ENCODE measurements at places on chromosomes 3 and 15.

DNA sequence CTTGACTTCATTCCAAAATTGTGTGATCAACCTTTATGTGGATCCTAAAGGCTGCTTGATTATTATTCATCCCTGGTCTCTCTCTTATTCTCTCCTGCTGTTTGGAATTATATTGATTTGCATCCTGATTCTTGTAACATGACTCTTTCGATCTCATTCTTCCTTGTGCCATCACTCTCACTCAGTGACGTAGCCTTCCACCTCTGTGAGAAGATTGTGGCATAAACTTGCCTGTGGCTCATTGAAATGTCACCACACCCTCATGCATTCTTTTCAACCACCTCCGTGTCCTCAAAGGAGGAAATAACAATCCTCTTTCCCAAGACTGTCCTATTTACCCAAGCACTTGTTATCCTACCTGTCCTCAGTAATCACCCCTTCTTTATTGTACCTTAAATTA is 41.3 kb upstream of the GCNT3 start:
- no peak for DNase-seq

DNA sequence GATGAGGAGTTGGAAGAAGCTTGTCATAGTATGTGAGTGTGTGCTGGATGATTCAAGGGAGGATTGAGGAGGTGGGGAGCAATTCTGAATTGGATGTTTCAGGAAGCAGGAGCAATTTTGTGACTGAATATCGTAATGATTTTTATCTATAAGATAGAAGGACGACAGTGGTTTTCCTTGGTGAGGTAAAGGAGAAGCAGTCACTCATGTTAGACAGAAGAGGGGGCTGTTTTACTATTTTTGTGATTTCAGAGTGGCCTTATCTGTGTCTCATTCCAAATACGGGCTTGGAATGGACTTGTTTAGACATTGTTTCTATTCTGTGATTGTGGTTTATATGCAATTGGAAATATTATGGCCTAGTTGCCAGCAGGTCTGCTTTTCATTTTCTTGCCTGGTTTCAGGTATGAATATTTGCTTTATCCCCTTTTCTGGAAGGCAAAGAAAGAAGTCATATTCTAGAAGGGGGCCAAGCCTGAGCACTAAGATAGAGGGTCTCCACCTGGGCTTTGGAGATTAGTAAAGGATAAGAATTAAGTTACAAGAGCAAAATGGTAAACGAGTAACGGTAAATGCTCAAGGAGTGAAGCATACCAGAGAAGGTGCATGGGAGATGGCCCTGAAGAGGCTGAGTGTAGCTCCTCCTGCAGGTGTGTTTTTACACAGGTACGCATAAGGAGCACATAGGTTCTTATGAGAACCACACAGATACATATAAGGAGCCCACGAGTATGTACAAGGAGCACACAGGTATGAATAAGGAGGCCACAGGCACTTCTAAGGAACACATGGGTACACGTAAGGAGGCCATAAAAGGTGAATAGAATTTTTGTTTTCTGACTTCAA is 124.6 kb upstream of the KCNAB1 start:
- DNase-seq, result no peak

DNA sequence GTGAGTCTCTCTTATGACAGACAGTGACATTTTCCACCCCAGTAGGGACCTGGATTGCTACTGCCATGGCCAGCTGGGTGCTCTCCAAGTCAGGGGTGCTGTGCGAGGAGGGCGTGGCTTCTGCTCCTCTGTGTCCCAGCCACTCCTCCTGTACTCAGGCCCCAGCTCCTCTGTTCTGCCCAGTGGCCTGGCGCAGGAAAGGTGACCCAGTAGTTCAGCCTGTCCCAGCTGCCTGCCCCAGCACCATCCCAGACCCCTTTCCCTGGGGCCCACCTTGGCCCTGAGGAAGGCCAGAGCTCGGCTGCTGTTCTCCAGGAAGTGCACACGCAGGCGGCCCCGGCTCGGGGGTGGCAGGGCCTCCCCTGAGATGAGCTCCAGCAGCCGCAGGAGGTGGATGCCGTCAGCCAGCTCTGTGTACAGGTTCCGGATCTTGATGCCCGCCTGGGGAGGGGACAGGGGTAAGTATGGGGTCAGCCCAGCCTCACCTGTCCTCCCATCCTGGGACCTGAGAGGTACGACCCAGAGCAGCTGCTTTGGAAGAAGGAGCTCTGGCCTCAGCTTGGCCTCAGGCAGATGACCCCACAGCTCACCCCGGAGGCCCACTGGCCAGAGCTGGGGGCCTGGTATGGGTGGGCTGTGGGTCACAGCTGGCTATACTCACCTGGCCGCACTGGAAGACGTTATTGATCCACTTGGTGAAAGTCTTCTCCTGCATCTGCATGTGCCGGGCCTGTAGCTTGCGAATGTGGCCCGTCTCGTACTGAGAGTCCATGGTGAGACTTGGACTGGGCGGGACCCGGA is 1.0 kb downstream of the SPTBN5 start:
- no peak for DNase-seq

GRCh38 chr3:80263260-80263659 is 495.5 kb upstream of the ROBO1 start:
- DNase-seq, result no peak

DNA sequence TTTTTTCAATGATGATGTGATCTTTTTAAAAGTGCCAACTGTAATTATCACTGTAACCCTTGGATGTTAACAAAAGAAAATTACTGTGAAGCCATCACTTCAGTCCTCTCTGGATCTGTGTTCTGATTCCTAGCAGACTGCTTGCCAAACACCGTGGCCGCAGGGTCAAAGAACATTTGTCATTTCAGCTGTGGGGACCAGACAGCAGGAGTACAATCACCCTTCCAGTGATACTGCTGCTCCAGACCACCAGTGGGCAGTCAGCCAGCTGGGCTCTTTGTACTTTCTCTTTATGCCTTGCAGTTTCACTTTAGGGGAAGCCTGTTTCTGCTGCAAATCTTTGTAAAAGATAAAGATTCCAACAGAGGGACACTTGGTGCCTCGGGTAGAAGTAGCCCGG is 770.0 kb downstream of the GRM7 start:
- no peak for DNase-seq

DNA sequence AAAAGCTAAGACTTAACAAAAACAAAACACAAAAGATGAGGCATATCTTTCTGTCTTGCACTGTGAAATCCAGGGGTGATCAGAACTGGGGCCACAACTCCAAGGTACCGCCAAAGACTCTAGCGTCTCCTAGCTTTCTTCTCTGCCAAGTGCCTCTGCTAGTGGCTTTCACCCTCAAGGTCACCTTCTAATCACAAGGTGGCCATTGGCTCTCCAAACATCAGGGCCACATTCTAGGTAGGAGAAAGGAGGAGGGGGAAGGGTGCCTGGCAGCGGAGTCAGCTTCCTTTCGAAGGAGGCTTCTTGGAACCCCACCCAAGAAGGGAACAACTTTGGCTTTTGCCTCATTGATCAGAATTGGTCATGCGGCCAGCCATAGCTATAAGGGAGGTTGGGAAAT is 168.8 kb upstream of the SMAD3 start:
- no peak for DNase-seq

GRCh38 chr15:88629071-88629470 is 7.9 kb downstream of the AEN start:
- no peak for DNase-seq

GRCh38 chr15:39605146-39605545 is 24.3 kb downstream of the THBS1 start:
- DNase-seq, result no peak

GRCh38 chr3:68142441-68142840 is 488.0 kb upstream of the SUCLG2 start:
- no peak for DNase-seq

DNA sequence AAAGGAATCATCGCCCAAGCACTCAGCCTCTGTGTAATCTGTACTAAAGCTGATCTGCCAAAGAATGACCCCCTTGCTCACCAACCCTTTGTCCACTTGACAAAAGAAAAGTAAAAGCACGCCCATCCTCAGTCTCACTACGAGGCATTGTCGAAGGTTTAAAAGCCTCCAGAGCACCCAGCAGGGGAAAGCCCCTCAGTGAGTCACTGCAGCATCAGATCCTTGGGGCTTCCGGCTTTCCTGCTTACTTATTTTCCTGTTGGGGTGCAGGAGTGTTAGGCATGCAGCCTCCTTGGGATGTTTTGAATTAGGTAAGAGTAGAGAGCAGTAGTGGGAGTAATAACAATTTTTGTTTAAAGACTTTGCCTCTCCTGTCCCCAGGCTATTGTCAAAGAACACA is 216.1 kb downstream of the MTHFS start:
- DNase-seq, result no peak

DNA sequence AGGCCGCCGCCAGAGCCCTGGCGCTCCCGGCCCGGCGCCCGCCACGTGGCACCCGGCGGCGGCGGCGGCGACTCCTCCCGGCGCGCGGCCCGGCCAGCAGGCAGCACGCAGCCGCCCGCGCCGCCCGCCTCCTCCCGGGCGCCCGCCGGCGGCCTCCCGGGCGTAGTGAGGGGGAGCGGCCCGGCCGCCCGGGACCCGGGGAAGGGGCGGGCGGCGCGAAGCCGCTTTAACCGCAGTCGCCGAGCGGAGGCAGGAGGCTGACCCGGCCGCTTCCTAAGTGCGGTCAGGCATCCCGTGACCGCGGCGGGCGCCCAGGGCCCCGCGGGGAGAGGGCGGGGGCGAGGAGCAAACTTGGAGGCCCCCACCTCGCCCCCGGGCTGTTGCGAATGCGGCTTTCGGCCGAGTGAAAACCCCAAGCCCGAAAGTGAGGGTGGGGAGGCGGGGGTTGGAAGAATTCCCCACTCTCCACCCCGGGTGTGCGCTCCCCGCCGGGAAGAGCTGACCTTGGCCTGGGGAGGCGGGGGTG is 1.7 kb upstream of the HES1 start:
- DNase-seq, result no peak

DNA sequence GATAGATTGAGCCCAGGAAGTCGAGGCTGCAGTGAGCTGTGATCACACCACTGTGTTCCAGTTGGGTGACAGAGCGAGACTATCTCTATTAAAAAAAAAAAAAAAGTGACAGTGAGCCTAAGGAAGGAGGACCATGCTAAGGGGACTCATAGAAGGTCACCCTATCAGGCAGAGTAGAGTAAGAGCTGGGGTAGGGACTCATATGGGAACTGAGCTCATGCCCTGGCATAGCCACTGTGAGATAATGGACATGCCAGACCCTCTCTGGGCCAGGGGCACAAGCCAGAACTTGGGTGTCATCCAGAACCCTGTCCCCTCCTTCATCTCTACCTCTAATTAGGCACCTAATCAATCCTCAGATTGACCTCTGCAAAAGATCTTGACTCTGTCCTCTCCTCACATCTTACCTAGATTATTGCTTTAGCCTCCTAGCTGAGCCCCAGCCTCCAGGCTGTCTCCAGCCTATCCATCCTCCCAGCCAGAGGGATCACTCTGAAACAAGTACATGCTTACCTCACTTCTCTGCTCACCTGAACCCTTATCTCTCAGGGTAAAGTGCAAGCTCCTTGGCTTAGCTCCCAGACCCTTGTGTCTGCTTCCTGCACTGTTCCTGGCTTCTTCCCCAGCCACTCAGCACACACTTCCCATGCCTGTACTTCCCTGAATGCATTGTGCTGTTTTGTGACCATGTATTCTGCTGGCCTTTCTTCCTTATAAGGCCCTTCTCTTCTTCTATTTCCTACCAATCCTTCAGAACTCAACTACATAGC is 76.4 kb downstream of the DAPK2 start:
- no peak for DNase-seq

- DNase-seq, result no peak
Measured at GRCh38 chr3:95341314-95341713, 1278.5 kb downstream of the NSUN3 start.

- no peak for DNase-seq
Measured at GRCh38 chr3:51802106-51802703, 23.2 kb upstream of the IQCF6 start.

DNA sequence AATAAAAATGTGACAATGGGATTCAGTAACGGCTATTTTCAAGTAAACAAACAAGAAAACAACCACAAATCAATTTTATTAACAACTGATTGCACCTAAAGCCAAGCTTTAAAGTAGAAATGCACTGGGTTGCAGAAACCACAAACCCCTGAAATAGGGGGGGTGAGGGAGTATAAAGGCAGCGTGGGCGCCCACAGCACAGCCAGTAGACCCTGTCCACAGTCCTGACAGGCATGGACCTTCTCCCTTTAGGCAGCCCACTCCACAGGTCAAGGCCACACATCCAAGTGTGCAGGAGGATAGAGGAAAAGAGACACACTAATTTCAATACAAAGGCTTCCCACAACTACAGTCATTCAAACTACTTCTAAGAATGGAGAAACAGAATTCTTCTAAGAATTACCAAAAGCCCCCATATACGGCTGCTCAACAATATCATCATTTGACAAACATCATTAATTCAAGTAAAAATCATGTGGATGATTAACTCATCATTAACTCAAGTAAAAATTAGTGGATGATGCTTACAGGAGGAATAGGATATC is 48.7 kb downstream of the CHSY1 start:
- DNase-seq, result no peak

DNA sequence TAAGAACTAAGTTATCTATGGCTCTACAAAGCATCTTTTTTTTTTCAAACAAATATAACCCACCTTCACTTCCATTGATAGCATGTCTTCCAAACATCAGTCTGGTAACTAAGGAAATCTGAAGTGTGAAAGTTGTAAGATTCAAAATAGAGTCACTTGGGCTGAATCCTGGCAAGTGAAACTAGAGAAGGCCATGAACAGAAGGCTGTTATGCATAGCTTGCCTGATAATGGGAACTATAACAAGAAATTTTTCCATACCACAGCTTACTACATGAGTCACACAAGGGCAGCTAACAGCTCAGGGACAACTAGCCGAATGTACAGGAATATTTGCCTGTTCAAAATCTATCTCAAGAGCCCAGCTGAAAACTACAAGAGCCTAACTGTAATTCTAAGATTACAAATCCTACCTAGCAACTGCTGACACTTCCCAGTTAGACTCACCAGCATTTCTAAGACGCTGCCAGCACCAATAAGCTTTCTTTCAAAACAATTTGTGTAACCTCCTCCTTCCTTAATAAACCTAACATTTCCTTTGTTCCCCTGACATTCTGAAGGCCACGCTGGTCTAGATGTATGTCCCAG is 1066.5 kb downstream of the PLOD2 start:
- DNase-seq, result no peak

- no peak for DNase-seq
Measured at GRCh38 chr15:65827065-65827464, 35.0 kb upstream of the DENND4A start.

GRCh38 chr15:95401587-95401986 is 928.9 kb upstream of the NR2F2 start:
- no peak for DNase-seq

- no peak for DNase-seq
Measured at GRCh38 chr3:9820946-9821345, 10.9 kb downstream of the TTLL3 start.

GRCh38 chr15:69117431-69117871 is 43.0 kb upstream of the GLCE start:
- no peak for DNase-seq

- no peak for DNase-seq
Measured at GRCh38 chr3:139113231-139113992, 68.7 kb upstream of the PRR23C start.

- no peak for DNase-seq
Measured at GRCh38 chr15:57537072-57537471, 54.6 kb upstream of the MYZAP start.

DNA sequence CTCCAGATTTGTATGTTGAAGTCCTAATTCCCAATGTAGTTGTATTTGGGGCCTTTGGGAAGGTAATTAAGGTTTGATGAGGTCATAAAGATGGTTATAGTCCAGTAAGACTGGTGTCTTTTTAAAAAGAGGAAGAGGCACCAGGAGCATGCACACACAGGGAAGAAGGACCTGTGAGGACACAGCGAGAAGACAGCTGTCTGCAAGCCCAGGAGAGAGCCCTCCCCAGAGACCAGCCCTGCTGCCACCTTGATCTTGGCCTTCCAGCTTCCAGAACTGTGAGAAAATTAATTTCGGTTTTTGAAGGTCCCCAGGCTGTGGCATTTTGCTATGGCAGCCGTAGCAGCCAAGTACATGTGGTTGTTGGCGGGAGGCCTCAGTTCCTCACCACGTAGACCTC is 32.8 kb upstream of the TSEN2 start:
- DNase-seq, result no peak

All from stimulated activated CD4-positive, alpha-beta T cell treated with anti-CD3 and anti-CD28 coated beads, Interleukin-12 subunit alpha, Interleukin-12 subunit beta, amount 100 ng/mL, for 48 hours (primary cell).